ENCODE measurements at places on chromosomes 5 and 9.

DNA sequence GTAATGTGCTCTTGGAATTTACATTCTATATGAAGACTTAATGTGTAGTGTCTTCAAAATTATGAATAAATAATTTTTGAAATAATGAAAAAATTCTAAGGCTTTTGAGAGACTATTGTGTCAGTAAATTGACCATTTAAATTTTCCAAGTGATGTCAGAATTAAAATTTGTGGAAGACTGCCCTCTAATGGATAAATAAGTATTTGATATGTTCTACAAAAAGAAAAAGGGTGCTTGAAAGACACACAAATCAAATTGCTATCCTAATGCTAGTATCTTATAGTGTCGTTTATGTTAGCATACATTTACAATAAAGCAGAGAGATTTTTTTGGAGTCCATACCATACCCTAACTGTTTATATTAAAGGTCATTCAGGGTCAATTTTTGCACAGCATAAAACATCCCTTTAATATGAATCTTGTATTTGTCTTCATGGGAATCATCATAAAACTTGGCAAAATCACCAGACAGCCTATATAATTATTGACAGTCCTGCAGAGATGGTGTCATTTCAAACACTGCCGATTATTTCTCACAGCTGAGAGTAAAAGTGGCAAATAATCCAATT lies 120.8 kb upstream of the SLC27A6 start:
- no peak for DNase-seq

DNA sequence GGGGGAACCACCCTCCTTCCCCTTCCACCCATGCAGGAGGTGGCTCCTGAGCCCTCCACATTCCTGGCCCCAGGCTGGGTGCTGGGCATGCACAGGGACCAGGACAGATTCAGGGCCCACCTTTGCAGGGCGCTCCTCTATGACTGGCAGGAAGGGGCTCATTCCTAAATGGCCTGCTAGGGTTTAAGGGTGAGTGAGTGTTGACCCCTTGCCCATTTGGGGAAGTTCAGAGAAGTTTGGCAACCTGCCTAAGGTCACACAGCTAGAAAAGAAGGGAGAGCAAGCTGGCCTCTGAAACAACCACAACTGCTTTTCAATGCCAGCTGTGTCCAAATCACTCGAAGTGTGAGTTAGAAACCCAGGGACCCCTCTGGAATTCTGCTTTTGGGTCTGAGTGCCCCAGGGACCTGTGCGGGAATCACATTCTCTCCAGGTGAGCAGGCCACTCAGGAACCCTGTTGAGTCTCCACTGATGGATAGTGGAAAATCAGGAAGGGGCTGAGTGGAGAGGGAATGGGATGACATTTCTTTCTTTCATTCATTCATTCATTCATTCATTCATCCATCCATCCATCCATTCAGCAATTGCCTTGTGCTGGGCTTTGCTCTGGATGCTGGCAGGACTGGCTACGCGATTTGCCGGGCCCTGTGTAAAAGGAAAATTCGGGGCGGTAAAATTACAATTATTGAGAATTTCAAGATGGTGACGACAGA lies 191.9 kb downstream of the C9orf50 start:
- no peak for DNase-seq

GRCh38 chr9:116320290-116320689 lies 166.7 kb downstream of the PAPPA start:
- DNase-seq: no peak

GRCh38 chr9:2622461-2623287 lies 1.1 kb downstream of the VLDLR start:
- peak; percentile 13 for DNase-seq

GRCh38 chr5:158394102-158394501 lies 535.2 kb upstream of the CLINT1 start:
- no peak for DNase-seq

DNA sequence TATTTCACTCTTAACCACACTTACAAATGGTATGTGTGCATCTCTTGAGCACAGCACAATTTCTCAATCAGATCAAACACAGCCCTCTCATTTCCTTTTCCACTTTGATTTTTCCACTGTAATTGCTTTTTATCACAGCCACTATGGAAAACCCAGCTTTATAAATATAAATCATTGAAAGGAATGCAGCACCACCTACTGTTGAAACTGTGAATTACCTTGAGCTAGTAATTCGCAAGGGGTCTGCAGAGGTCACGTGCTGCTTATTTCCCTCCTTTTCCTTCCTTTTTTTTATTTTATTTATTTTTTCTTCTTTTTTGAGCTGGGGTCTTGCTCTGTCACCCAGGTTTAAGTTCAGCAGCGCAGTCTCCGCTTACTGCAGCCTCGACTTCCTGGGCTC lies 76.9 kb downstream of the CDH6 start:
- DNase-seq: no peak

DNA sequence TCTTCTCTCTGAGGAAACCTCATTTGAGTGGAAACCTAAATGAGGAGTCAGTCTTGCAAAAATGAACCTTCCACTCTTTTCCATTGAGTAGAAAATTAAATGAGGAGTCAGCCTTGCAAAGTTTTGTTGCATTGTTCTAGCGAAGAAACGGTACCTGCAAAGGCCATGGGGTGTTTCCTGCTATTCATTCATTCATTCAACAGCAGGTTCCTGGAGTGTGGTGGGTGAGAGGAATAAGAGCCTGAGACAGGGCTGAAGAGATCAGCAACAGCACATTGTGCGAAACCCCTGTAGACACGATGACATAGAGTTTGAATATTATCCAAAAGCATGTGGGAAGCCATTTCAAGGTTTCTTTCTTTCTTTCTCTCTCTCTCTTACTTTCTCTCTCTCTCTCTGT lies 14.6 kb upstream of the SETX start:
- no peak for DNase-seq

GRCh38 chr5:132294728-132295504 lies 722 bp downstream of the SLC22A4 start:
- peak; percentile 50 for DNase-seq

GRCh38 chr5:59146729-59147128 lies 563.9 kb downstream of the RAB3C start:
- DNase-seq: no peak

GRCh38 chr5:54772684-54773083 lies 212.7 kb downstream of the ESM1 start:
- no peak for DNase-seq

GRCh38 chr5:109669991-109670706 lies 19.6 kb upstream of the MAN2A1 start:
- DNase-seq: no peak

DNA sequence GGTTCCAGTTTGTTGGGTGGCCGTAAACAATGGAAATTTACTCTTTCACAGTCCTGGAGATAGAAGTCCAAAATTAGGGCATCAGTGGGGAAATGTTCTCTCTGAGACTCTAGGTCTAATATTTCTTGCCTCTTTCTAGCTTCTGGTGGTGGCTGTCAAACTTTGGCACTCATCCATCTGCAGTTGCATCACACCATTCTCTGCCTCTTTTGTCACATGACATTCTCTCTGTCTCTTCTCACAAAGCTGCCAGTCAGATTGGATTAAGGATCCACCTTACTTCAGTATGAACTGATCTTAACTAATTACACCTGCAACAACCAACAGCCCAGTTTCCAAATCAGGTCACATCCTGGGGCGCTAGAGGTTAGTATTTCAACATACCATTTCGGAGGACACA lies 222.9 kb upstream of the FTMT start:
- no peak for DNase-seq

DNA sequence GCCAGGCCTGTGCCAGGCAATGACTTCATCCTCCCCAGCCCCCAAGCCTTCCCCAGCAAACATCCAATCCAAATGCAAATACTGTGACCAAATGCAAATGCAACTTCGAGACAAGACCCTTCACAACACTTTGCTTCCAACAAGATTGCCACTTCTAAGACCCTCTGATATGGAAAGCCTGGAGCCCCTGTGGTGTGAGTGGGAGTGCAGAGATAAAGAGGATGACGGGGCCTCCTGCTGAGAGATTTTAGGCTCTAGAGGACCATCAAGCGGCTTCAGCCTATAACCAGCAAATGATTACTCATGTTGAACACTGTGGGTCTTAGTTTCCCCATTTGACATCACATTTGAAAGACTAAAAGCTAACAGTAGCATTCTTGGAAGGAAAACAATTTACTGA lies 46.6 kb upstream of the GABRP start:
- DNase-seq: no peak

- no peak for DNase-seq
Measured at GRCh38 chr5:170362656-170363055, 26.5 kb downstream of the KCNMB1 start.

DNA sequence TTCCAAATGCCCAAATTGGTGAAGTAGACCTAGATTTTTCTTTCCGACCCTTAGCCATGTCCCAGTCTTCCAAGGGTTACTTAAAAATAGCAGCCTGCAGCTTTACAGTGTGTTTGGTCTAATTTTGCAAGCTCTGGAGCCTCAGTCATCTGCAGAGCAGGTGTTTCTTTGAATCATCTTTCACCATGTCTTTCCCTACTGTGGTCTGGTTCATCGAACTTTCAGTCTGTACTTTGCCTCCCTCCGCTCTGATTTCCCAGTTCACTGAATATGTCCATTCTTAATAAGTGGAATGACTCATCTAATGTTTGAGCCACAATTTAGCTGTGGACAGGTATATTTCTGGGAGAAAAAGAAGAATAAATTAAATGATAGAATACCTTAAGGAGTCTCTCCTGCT lies 1060.7 kb downstream of the EFNA5 start:
- DNase-seq: no peak

DNA sequence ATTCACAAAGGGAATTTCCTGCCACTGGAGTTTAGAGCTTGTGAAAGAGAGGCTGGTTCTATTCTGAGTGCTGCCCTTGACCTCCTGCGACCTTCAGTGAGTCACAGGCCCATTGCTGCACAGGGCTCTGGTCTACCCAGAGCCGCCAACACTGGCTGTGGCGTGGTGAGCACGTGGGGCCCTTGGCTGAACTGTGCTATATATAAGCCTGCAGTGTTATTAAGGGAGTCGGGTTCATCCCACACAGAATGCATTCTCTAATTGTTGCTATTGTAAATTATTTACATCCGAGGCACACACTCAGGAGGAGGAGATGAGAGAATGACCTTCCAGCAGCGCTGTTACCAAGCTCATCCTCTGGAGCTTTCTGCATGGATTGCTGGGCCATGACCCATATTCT lies 47.1 kb downstream of the BRINP1 start:
- DNase-seq: no peak

DNA sequence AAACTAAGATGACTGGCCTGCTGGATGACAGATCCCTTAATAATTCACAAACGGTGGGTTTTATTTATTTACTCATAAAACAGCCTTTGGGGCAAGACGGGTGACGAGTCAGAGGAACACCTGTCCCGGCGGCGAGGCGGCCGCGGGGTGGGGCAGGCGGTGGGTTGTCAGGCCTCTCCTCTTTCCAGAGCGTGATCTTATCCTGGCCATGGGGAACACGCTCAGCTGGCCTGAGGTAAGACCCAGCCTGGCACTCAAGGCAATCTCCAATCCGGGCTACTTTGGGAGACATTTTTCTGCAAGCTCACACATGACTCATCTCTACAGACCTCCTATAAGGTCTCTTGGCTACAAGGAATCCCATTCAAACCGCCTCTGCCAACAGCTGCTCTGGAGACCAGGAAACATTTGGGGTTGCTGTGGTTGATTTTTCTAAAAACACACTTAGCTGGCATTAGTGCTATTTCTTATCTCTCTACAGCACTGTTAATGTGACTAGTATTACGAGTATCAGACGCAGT lies 6.3 kb downstream of the RAPGEF1 start:
- no peak for DNase-seq

GRCh38 chr9:13770956-13771355 lies 491.5 kb upstream of the MPDZ start:
- no peak for DNase-seq

DNA sequence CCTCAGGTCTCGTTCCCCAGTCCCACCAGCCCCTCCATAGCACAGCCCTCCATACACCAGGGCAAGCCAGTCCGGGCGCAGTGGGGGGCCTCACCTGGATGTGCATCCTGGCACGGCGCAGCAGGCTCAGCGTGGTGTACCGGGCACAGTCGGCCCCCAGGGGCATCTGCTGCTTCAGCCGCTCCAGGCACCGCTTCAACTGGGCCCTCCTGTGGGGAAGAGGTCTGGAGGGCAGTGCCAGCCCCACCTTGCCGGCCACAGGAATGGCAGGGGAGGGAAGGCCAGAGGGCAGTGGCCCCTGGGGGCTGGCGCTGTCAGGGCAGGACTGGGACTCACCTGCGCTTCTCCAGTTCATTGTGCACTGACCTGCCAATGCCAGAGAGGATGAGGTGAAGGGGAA lies 1.4 kb downstream of the MXD3 start:
- no peak for DNase-seq

GRCh38 chr9:124852829-124853531 lies at the start of gene WDR38:
Gene WDR38, plus strand, starts transcription at chr9:124853460. Its CDS starts 72 bp downstream, at chr9:124853532.
- peak; percentile 80 for DNase-seq

Data from WTC11 (cell line).